ENCODE measurements at places on chromosomes 2 and 18.

DNA sequence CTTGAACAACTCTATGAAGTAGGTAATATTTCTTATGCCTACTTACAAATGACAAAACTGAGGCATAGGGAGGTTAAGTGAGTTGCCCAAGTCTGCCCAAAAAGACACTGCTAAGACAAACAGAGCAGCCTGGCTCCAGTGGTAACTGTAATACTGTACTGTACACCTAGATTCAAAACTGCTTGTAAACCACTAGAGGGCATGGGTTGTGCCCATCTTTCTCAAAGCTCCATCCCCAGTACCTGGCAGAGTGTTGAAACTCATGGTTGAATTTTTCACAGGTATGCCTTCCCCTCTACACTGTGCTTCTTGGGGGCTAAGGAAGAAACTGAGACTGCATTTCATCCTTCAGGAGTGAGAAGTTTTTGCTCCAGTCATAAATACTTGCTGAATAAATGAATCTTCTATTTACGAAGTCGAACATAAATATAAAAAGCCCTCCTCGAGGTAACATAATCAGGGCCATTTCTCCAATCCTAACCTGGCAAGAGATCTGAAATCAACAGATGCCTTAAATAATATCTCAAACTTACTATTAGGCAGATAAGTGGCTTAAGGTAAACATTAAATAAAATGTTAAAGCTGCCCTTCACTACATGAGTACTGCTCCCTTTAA, 2.0 kb downstream of the PPP4R1 start:
- peak; percentile 60 for DNase-seq

- DNase-seq, result no peak
Measured at GRCh38 chr2:45750484-45750883, 99.0 kb downstream of the PRKCE start.

- no peak for DNase-seq
Measured at GRCh38 chr2:215898363-215898762, 115.0 kb downstream of the MREG start.

GRCh38 chr18:73040247-73040646, 172.5 kb upstream of the NETO1 start:
- no peak for DNase-seq

GRCh38 chr2:119469661-119470297, 38.1 kb downstream of the TMEM37 start:
- DNase-seq, result no peak

GRCh38 chr2:28539118-28539541, 43.3 kb downstream of the PLB1 start:
- no peak for DNase-seq

DNA sequence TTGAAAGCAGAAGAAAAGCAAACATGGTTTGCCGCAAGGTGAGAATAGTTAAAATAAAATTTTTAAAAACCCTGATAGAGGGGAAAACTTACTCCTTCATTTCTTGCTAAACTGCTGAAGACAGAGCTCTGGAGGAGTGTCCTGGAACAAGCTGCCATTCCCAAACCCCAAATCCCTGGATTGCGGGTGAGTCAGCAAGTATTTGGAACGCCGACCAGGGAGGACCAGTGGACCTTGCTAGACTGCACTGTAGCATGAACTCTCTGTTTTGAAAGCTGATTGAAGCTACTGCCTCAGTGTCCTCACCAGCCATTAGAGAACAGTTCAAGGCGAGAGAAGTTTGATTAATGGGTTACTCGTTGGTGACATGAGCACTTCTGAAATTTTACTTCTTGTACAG, 99.4 kb upstream of the RASGRP3 start:
- peak; percentile 50 for DNase-seq

DNA sequence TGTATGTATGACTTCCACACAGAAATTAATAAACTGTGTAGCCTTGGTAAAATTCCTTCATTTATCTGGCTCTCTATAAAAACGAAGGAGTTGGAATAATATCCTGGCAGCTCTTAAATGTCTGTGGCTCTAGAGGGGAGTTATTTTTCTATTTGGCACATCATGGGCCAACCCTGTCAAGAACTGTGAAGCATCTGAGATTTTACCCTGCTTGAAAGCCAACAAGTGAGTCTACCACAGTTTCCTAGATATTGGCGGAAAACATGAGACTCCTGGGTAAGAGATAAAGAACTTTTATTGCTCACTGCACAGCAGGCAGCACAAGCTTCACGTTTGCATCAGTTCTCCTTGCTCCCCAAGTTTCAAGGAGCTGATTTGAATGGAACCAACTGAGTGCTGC, 346.7 kb upstream of the CYRIA start:
- DNase-seq, result no peak

- no peak for DNase-seq
Measured at GRCh38 chr18:50722311-50722710, 97.5 kb downstream of the MRO start.

DNA sequence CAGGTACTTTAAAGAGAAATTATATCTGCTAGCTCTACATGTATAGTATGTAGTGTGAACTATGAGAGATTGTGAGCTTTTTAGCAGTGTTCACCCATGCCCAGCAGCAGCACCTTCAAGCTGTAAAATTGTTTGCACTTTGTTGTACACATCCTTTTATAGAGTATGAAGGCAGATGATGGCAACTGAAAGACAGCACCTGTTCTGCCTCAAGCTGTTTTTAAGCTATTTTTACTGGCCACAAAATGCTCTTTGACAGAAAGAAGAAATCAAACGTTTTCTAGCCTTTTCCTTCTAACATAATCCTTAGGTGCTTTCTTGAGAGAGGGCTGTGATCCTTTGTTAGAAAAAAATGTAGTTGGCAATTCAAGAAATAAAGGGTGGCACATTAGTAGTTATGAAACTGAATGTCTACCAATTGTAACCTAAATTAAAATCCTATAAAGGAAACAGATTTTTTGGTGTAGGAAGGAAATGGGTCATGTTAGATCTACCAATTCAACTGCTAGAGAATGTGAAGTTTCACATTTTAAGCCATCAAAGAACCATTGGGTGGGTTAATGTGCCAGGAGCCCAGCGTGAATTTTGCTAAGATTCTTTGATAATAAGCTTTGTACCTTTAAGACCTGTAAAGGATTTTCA, 59.5 kb downstream of the R3HDM1 start:
- DNase-seq, result no peak

GRCh38 chr18:14781671-14782070, 33.7 kb downstream of the ANKRD30B start:
- DNase-seq, result no peak

- no peak for DNase-seq
Measured at GRCh38 chr2:231514951-231515297, 15.3 kb downstream of the NMUR1 start.

DNA sequence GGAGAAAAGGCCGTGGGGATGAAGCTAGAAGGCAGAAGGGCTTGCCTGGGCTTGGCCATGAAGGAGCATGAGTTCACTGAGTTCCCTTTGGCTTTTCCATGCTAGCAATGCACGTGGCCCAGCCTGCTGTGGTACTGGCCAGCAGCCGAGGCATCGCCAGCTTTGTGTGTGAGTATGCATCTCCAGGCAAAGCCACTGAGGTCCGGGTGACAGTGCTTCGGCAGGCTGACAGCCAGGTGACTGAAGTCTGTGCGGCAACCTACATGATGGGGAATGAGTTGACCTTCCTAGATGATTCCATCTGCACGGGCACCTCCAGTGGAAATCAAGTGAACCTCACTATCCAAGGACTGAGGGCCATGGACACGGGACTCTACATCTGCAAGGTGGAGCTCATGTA, 2.9 kb downstream of the CTLA4 start:
- DNase-seq, result no peak

- no peak for DNase-seq
Measured at GRCh38 chr2:236968101-236968879, 117.4 kb upstream of the COPS8 start.

DNA sequence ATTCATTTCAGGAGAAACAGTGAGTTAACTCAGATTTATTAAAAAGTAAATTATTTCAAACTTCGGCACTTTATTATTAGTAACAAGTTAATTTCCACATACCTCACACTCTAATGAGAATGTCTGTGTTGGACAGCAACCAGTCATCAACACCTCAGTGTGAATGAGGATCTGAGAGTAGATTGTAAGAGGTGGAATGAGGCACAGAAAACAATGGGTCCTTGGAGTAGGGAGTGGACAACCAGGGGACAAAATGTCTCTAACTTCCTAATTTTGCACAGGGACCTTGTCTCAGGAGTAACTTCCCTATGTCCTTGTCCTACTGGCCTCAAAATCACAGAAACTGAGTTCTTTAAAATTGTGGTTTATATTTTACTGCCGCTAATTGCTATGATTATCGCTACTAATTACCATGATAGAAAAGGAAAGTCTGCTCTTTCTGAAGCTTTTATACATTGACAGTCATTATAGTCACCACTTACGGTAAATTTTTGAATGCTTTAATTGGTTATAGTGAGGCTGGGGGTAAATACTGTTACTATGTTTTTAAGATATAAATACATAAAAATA, 82.2 kb upstream of the LRPPRC start:
- DNase-seq, result no peak

- no peak for DNase-seq
Measured at GRCh38 chr18:62850619-62851306, 135.4 kb downstream of the PHLPP1 start.

GRCh38 chr2:18924386-18924785, 335.0 kb upstream of the NT5C1B start:
- DNase-seq, result no peak

DNA sequence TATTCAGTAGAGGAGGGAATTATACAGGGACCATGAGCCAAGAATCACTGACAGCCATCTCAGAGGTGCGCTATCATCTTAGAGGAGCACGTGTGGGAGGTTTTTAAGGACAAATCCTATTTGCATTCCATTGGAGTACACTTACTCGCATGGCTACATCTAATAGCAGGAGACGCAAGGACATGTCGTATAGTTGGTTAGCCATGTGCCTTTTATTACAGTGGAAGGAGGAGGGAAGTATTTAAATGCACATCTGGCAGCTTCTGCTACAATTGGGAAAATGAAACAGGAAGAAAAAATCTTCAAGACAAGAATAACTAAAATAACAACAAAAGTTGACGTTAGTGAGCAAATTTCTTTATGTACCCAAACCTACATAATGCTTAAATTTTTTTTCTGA, 86.5 kb upstream of the UGP2 start:
- DNase-seq, result no peak

GRCh38 chr2:217840522-217840921, 162.3 kb downstream of the TNS1 start:
- no peak for DNase-seq

GRCh38 chr2:104849618-104850141, 4.2 kb upstream of the POU3F3 start:
- DNase-seq, result peak; percentile 41

GRCh38 chr18:26406324-26406723, 142.0 kb downstream of the KCTD1 start:
- no peak for DNase-seq

GRCh38 chr2:144382849-144383248, 137.1 kb downstream of the ZEB2 start:
- no peak for DNase-seq

DNA sequence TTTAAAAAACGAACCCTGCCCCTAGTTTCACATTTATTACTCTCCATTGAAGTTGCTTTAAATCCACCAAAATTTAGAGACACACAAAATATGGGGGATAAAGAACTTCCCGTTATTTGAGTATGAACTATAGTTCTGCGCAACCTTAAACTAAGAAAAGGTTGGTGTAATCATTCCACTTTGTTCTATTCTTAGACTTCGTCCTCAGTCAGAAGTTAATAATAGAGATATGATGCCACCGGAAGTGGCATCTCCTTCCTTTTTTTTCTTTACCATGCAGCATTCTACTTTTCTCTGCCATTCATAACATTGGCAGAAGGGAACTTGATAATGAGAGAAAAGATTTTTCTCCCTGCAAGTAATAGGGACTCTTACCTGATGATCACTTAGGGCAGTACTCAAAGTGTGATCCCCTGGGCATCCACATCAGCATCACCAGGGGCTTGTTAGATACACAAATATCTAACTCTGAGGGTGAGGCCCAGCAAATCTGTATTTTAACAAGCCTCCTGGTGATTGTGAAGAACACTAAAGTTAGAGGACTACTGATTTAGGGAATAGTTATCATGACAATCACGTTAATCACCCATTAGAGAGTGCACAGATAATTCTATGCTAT, 147.7 kb upstream of the DTNA start:
- DNase-seq, result no peak

GRCh38 chr2:98467652-98468051, 23.0 kb downstream of the INPP4A start:
- DNase-seq, result no peak

DNA sequence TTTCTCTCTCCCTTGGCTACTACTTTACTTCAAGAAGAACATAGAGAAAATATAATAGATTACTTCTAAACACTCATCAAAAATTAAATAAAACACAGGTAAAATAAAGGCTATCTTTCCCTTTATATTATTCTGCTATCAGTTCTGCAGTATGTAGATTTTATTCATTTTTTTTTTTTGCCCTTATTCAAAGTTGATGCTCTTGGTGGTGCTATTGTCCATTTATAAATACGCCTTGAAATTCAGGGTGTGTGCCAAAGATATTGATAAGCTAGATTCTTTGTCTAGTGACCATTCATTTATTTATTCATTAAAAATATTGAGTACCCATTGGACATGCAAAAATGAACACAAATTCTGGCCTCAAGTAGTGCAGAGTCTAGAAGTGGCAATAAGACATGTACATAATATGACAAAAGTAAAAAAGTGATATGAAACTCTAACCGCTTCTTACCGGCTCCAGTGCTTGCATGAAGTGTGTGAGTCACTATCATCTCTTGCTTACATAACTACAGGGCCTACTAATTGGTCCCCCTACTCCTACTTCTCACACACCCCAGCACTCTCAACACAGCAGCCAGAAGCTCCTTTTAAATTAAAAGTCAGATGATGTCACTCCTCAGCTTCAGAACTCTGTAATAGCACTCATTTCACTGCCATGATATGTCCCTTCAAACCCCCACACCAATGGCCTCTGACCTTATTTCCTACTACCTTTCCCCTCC, 208.3 kb upstream of the FANCL start:
- no peak for DNase-seq

GRCh38 chr2:28565720-28566295, 69.9 kb downstream of the PLB1 start:
- no peak for DNase-seq

DNA sequence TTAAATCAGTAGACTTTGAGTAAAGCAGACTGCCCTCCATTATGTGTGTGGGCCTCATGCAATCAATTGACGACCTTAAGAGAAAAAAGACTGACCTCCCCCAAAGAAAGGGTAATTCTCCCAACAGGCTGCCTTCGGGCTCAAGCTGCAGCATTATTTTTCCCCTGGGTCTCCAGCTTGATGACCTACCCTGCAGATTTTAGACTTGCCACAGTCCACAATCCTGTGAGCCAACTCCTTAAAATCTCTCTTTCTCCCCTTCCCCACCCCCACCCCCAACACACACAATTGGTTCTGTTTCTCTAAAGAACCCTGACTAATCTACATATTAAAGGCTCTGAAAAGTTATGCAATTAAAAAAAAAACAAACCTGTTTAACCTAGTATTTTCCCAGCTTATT, 89.4 kb downstream of the RNF152 start:
- no peak for DNase-seq

DNA sequence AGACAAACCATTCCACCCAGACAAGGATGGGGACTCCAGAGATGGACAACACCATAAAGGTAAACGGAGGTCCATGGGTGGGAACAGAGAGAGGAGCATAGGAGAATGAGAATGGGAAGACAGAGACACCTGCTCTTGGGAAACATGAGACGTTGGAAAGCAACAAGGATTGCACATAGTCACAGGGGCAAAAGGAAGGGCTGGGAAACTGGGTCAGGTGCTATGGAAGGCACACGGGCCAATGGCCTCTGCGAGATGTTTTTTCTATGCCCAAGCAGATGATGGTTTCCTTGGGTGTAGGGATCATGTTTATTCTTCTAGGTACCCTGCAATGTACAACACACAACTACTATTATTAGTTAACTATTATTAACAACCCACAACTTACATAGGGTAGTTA, 143.6 kb upstream of the AGAP1 start:
- DNase-seq, result no peak

All from amniotic epithelial cell (primary cell).